ENCODE measurements at places on chromosomes 6 and 20.

GRCh38 chr6:31952140-31952805 is 6.4 kb downstream of the CFB start:
- DNase-seq = no peak

GRCh38 chr6:144637541-144637940 is 352.4 kb downstream of the UTRN start:
- no peak for DNase-seq

GRCh38 chr6:119052292-119052889 is 26.1 kb downstream of the FAM184A start:
- no peak for DNase-seq

GRCh38 chr6:4383910-4384638 is 248.7 kb upstream of the ECI2 start:
- DNase-seq = no peak

GRCh38 chr20:8234580-8234979 is 102.5 kb downstream of the PLCB1 start:
- no peak for DNase-seq

GRCh38 chr6:124033501-124033900 is 229.8 kb downstream of the NKAIN2 start:
- DNase-seq = no peak

DNA sequence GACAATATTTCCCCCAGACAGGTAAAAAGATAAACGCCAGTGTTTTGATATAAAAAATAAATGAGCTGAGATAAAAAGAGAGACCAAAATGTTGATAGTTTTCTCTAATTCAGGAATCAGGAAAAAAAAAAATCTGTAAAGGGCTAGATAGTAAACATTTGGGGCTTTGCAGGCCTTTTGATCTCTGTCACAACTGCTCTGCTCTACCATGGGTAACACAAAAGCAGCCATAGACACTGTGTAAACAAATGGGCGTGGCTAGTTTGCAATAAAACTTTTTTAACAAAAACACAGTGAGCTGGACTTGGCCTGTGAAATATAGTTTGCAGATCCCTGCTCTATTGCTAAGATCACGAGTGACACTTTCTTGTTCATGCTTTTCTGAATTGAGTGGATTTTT is 219.1 kb upstream of the STXBP5 start:
- no peak for DNase-seq

DNA sequence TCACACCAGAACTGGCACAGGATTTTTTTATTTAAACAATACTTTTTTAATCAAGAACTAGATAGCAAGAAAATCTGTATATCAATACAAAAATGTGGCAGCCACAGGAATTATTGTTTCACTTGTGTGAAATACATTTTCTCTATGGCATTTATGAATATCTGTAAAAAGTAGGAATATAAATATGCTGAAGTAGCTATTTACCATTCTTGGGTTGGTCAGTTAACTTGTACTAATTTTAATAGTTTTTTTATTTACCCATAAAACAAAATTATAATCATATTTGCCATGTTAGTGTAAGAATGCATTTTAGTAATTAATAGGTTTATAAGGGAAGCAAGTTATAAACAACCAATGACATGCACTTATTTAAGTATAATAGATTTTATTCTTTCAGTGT is 31.4 kb upstream of the TMEM30A start:
- no peak for DNase-seq

GRCh38 chr6:46356543-46356942 is 134.7 kb downstream of the RCAN2 start:
- no peak for DNase-seq

GRCh38 chr20:12928358-12928754 is 80.4 kb upstream of the SPTLC3 start:
- no peak for DNase-seq

DNA sequence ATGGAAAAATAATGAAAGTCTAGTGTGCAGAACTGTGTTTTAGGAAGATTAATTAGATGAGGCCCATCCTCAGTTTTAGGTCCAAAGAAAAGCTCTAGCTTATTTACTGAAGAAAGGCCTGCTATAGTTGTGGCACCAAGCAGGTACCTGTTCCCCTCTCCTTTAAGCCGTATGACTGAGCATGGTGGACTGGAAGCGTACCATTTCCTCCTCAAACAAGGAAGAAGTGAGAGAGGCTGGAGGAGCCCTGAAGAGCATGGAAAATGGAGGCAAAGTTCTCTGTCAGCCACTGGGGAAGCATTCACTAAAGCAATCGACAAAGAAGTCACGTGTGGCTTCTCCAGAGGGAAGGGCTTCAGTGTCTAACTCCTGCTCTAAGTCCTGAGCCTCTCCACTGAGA is 100.2 kb downstream of the MAN1A1 start:
- DNase-seq = no peak

DNA sequence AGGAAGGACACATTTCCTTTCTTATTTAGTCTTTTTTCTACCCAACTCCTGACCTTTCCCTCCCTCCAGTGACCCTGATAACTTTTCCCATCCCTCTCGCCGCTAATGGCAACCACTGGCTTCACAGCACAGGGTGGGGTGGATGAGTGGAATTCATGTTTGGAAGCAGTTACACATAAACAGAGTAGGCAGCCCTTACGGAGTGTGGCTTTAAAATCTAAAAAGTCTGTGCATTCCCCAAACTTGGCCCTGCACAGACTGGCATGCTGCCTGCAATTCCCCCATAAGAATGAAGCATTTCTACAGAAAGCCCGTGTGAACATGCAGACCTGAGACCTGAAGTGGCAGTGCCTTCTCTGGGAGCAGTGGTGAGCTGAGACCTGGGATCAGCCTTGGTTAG is 275.9 kb upstream of the PRND start:
- no peak for DNase-seq

DNA sequence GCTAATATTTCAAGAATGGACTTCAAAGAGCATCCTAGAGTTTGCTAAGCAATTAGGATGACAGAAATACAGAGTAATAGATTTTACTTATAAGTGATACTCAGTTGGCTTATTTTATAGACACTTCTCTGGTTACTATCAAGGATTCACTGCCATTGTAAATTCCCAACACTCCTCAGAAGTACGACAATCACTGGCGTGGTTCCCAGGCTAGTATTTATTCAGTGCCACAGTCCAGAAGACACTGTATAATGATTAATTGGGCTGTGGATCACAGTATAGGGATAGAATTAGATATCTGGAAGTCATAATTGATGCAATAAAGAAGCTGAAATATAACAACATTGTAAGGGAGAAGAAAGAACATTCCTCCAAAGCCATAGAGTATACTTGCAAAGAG is 15.7 kb downstream of the MANEA start:
- no peak for DNase-seq

DNA sequence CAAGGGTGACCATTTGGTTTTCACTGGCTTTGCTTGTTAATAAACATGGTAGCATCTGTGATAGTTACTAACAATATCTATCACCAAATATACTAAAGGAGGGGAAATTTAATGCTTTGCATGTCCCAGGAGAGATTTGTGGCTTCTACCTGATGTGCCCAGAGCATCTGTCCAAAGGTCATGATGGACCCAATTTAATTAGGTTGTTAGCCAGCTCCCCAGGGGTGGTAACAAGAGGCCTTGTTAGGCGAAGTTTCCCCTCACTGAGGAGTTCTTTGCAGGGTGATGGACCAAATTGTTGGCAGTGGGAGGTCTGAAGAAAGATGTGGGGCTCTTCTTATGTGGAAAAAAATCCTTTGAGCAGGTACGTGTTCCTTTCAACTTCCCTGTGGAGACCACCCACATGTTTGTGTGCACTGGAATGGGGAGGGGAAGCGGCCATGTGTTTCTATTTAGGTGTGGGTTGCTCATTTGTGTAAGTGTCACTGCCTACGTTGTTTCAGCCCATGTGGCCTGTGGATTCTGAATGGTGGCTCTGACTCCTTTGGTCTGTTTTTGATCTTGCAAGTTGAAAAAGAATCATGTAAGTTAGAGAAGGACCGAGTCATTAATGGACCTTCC is 137.6 kb downstream of the CLIC5 start:
- DNase-seq = no peak

- no peak for DNase-seq
Measured at GRCh38 chr6:118596774-118597320, 48.8 kb downstream of the PLN start.

DNA sequence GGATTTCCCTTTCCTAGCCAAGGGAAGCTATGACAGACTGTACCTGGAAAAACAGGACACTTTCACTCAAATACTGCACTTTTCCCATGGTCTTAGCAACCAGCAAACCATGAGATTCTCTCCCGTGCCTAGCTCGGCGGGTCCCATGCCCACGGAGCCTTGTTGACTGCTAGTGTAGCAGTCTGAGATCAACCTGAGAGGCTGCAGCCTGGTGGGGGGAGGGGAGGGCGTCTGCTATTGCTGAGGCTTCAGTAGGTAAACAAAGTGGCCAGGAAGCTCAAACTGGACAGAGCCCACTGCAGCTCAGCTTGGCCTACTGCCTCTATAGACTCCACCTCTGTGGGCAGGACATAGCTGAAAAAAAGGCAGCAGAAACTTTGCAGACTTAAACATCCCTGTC is 61.8 kb downstream of the EPM2A start:
- no peak for DNase-seq

DNA sequence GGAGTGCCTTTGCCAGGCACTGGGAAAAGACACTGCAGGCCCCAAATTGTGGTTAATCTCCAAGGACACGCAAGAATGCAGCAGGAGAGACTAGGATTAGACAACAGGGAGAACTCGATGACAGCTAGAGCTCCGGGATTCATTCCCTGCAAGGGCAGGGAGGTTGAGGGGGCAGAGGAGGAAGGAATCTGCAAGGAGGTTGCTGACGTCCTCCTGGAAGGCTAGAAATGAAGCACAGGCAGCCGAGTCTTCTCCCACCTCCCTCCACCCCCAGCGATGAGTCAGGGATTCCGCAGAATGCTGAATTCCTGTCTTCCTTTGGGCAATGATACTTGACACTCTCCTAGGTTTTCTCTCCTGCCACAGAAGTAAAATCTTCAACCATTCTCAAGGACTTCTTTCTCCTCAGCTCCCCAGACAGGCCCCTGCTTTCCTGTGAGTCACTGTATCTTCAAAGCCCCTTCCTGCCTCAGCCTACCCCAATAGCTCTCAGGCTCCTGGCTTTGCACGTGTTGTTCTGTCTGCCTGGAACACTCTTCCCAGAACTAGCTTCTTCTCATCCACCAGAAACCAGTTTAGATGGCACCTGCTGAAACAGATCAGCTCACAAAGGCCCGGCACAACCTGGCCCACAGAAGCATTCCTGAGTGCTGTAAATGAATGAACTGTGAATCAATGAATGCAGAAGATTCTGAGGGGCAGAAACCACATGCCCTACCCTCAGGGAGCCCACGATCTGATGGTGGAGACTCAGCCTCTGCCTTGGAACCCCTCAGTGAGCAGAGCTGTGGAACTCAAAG is 85.6 kb downstream of the MRPL14 start:
- DNase-seq = peak; percentile 85

DNA sequence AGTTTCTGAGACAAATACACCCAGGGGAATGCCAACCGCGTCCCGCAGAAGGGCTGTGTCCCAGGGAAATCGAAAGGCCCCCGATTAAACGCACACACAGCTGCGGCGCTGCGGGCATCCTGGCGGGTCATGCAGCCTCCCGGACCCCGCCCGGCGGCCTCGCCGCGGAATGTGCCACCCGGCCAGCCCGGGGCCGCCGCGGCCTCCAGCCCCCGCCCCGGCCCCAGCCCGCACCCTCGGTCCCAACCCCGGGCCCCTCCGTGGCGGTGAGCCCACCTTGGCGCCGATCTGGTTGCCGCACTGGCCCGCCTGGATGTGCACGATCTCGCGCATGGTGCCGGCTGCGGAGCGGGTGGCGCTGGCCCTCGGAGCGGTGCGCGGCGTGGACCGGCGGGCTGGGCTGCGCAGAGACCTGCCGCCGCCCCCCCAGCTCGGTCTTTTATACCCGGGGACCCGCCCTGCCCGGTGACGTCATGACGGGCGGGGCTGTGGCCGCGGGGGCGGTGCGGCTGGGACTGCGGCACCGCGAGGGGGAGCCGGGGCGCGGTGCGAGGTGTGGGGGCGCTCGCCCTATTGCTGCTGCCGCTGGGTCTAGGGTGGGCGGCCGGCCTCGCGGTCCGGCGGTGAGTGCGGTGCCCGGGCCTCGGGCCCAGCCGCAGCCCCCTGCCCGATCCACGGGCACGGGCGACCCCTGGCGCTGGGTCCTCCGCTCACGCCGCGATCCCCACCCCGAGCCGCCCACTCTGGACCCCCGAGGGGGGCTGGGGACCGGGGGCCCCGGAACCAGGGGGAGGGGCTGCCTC is at the start of gene TUBB2A:
Gene TUBB2A, minus strand, starts transcription at position 414 of the 803 bp plus-strand sequence. Its CDS starts 81 bp downstream, at position 333.
- peak; percentile 86 for DNase-seq

DNA sequence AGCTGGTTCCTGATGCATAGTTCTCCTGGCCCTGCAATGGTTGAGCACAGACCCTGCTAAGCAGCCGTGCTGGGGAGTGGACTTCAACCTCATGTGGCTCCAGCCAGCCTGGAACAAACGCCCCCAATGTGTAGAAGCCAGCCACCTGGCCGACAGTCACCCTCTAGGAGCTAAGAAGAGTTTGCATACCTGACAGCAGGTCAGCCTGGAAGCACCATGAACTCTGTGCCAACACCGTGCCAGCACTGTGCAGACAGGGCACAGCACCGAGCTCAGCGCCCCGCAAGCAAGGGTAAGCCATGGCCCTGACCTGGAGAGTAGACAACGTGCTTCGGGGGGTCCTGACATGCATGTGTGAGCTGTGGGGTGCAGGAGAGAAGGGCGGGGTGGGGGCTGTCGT is 356.3 kb downstream of the ZFAND3 start:
- DNase-seq = no peak

GRCh38 chr6:133966654-133967329 is 13.8 kb downstream of the TBPL1 start:
- DNase-seq = no peak

DNA sequence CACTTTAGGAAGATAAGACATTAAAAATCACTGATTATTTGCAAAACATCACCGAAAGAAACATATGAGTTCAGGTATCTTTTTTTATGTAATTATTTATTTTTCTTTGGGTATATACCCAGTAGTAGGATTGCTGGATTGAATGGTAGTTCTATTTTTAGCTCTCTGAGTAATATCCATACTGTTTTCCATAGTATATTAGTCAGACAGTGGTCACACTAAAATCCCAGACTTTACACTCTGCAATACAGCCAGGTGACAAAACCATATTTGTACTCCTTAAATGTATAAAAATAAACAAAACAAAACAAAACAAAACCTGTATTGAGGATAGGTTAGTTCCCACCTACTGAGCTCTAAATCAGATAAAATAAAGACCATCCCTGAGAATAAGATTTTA is 1024.3 kb upstream of the EYS start:
- no peak for DNase-seq

GRCh38 chr6:157283900-157284737 is 39.2 kb downstream of the TMEM242 start:
- no peak for DNase-seq

DNA sequence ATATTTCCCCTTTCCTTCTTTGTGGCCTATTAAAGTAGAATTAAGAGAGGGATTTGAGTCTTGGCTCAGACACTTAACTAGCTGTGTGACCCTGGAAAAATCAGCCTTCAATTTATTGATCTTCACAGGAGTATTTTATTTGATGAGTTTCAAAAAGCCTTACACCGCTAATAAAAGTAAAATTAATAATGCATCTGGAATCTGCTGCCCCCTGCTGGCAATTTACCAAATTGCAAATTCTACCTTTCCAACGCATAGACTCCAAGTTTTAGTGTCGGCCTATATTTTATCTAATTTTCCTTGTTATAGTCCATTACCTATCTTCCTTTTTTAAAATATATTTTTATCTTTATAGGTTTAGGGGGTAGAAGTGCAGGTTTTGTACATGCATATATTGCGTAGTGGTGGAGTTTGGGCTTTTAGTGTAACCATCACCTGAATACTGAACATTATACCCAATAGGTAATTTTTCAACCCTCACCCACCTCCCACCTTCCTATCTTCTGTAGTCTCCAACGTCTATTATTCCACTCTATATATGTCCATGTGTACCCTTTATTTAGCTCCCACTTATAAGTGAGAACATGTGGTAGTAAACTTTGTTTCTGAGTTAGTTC is 46.3 kb downstream of the GOPC start:
- DNase-seq = peak; percentile 52

Measured in putamen (tissue), 1 donor.